CD4-positive, alpha-beta T cell treated with Interleukin-17A for 1 hour (primary cell): ENCODE measurements at places on chromosomes 11 and 22.

- DNase-seq, result no peak
Measured at GRCh38 chr22:30717952-30718351, 23.3 kb downstream of the OSBP2 start.

- DNase-seq, result no peak
Measured at GRCh38 chr11:104009744-104010143, 26.7 kb upstream of the DDI1 start.

- no peak for DNase-seq
Measured at GRCh38 chr22:19554834-19555404, 30.7 kb upstream of the CLDN5 start.

DNA sequence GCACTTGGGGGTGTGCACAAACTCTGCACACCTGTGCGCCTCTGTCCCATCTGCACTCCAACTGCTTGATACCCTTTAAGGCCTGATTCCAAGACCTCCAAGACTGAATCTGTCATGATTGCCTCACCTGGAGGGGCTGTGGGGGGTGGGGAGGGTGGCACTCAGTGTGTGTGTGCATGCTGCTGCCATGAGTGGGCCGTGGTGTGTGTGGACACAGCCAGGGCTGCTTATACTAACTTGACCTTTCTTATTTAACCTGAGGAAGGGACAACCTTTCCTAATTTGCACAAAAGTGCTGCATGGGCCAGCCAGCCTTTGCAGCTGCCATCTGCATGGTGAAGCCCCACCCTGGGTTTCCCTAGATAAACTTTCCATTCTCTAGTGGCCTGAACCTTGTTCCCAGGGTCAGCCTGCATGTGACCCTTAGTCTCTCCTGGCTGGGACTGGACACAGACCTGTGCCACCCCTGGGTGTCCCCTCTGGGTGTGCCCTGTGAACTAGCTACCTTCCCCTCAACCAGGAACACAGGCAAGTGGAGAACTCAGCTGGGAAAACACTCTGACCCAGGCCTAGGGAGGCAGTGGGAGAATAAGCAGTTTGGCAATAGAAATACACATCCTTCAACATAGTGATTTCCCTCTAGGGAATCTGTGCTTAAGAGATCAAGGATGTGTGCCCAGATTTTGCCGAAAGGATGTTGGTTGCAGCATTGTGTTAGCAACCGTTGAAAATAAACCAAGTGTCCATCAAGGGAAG lies 45.4 kb upstream of the DKK3 start:
- DNase-seq, result no peak

DNA sequence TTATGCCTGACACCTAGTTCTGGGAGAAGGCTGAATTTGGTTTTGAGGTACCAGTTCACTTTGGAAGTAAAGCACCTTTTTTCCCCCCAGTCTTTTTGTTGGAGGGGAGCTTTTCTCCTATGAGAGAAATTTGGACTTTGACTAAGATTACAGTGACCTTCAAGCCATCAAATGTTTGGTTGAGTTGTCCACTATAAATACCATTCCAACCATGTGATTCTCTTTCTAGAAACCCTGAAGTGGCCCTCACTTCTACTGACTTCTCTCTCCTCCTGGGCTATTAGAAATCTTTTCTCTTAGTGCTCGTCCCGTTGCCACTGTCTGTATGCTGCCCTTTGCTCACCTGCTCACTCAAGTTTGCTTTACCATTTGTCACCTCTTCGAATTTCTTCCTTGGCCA lies 82.6 kb downstream of the TEAD1 start:
- DNase-seq, result no peak

- DNase-seq, result no peak
Measured at GRCh38 chr22:27300536-27301285, 500.8 kb downstream of the MN1 start.

GRCh38 chr11:86802601-86803051 lies 2.3 kb downstream of the PRSS23 start:
- DNase-seq, result peak; percentile 29

GRCh38 chr11:134244593-134244992 lies 8.6 kb downstream of the THYN1 start:
- DNase-seq, result peak; percentile 38

DNA sequence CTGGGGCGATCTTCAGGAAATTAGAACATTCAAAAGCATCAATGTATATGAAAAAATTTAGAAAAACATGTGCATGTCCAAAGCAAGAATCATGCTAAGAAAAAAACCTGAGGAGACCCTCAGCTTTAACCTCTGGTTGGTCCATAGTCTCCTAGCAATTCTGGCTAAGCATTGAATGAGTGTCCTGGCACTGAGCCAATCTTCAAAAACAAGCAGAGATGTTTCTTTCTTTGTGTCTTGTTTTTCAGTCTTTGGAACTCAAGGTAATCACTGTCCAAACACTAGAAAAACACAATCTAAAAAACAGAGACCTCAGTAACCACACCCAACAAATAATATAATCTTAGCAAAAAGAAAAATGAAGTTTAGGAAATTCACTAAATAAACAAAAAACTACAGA lies 205.4 kb upstream of the CARD18 start:
- no peak for DNase-seq

DNA sequence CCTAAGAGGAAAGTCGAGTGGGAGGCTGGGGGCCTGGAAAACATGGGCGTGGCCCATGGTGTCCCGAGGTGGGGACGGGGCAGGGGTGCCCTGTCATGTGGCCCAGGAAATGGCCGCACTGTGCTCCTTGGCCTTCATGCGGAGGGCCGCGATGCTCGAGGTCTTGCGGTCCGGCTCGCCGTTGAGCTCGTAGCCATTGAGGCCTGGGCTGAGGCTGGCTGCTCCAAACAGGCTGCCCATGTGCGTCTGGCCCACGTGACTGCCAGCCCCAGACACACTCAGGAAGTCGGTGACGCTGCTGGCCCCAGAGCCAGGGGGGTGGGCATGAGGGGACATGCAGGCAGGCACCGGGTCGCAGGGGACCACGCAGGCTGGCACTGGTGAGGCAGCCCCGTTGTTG lies 45.2 kb downstream of the ALX4 start:
- DNase-seq, result no peak

GRCh38 chr11:75152651-75153427 lies 1.9 kb downstream of the SLCO2B1 start:
- DNase-seq, result no peak

- DNase-seq, result no peak
Measured at GRCh38 chr11:30893318-30893717, 307.2 kb upstream of the MPPED2 start.

- no peak for DNase-seq
Measured at GRCh38 chr22:20010307-20011122, 6.1 kb downstream of the ARVCF start.

- no peak for DNase-seq
Measured at GRCh38 chr11:121291319-121291718, 1.3 kb upstream of the SC5D start.

DNA sequence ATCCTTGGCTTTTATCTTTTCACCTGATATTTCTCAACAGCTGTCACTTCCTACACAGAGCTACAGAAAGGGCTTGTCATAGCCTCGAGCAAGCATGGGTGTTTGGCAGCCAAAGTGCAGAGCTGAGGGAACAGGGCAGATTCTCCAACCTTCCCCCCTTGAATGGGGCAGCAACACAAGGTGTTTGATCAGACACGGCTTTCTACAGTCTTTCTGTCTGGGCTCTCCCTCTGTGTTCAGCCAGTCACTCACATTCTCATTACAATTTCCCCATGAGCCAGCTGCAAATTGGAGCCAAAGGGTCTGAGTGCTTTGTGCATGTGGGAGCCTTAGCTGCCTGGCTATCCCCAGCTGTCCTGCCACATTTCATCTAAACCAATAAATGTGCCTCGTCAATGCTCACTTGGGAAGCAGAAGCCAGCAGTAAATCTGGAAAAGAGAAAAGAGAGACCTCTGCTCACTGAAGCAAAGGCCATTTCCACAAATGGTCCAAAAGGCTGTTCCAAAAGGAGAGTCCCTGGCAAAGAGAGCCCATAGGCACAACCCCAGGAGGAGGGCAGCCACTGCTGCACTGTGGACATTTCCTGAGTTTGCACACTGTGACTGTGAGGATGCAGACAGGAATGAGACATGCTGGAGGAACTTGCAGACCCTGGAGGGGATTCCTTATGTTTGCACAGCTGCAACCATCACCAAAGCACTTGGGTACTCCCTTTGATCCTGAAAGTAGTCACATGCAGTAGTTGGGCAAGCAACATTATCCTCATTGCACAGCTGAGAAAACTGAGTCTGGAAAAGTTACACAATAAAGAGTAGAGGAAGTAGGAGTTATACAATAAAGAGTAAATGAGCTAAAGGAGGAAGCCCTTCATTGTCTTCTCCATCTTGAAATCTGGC lies 186.8 kb downstream of the FAM181B start:
- DNase-seq, result no peak

- no peak for DNase-seq
Measured at GRCh38 chr11:69880041-69880825, 61.0 kb upstream of the FGF3 start.

DNA sequence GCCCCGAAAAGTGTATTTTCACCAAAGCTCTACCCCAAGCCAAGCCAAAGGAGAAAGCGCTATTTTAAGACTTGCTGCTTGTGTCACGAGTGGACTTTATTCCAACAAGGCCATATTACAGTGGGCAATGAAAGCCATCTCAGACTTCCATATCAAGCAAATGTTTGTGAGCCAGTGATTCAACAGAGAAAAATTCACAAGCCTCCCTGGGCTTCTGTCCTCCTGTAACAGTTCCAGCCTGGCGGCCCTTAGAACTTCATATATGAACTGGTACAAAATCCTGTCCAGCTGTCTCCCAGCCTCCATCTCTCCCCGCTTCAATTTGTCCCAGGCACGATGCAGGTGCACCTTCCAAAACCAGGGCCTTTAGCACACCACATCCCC lies 11.2 kb downstream of the LARGE1 start:
- DNase-seq, result no peak

DNA sequence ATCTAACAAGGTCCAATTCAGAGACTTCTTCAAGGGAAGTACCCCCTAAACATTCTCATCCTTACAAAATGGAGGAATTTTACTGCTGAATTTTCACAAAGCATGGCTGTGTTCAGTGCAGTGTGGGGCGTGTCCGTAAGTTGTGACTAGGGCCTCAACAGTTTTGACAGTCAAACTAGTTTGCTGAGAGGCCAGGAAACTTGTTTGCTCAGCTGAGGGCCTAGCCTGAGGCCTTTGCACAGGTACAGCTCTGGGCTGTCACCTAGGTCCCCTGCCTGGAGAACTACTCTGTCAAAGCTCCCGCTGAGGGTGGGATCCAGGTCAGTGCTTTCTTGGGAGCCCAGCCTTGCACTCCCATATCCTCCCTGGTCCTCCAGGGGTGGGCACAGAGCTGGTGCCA lies 27.9 kb downstream of the TCP11L1 start:
- DNase-seq, result no peak

GRCh38 chr11:92727769-92728168 lies 241.7 kb upstream of the MTNR1B start:
- no peak for DNase-seq

GRCh38 chr22:50732681-50733080 lies 5.3 kb upstream of the ACR start:
- DNase-seq, result no peak

DNA sequence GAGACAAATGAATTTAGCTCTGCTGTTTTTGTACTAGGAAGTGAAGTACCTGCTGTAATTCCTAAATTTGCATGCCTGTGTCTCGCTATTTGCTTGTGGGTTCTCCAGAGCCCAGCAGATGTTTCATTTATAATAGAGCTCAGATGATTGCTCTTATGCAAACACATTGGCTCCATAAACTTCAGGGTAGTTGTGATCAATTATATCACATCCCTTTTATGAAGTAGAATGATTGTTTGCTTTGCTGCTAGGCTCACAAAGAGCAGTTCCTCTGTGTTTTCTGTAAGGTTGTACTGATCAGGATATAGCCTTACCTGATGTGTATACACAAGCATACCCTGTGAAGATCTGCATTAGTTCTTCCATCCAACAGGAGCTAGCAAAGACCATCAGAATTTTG lies 64.1 kb downstream of the C11orf87 start:
- no peak for DNase-seq

DNA sequence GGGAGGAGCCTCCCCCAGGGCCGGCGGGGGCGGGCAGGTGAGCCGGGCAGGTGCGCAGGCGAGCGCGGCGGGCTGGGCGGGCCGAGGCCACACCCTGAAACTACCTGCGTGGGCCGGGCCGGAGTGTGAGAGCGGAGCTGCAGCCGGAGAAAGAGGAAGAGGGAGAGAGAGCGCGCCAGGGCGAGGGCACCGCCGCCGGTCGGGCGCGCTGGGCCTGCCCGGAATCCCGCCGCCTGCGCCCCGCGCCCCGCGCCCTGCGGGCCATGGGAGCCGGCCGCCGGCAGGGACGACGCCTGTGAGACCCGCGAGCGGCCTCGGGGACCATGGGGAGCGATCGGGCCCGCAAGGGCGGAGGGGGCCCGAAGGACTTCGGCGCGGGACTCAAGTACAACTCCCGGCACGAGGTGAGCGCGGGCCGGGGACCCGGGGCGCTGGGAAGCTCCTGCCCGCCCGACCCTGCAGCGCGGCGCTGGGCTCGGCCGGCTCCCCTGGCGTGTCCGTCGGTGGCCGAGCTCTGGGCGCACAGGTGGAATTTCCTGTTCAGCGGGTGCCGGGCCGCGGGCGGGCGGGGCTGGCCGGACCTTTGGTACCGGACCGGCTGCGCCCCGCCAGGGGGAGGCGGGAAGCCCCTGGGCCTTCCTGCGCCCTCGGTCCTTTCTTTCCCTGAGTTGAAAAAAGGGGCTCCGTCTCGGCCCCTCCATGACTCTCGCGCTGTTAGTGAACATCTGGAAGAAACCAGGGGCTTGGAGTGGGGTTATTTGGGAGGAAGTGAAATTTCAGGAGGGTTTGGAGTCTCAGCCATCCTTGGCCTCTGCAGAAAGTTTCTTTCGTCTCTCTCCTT lies at the start of gene ST14:
TSS of gene ST14 (plus strand) at position 126 of the 841 bp plus-strand sequence. CDS start at position 324, 198 bp downstream.
- no peak for DNase-seq

- DNase-seq, result no peak
Measured at GRCh38 chr11:106072804-106073203, 4.3 kb downstream of the KBTBD3 start.

GRCh38 chr22:36385491-36386350 lies 2.0 kb downstream of the MYH9 start:
- peak; percentile 60 for DNase-seq

DNA sequence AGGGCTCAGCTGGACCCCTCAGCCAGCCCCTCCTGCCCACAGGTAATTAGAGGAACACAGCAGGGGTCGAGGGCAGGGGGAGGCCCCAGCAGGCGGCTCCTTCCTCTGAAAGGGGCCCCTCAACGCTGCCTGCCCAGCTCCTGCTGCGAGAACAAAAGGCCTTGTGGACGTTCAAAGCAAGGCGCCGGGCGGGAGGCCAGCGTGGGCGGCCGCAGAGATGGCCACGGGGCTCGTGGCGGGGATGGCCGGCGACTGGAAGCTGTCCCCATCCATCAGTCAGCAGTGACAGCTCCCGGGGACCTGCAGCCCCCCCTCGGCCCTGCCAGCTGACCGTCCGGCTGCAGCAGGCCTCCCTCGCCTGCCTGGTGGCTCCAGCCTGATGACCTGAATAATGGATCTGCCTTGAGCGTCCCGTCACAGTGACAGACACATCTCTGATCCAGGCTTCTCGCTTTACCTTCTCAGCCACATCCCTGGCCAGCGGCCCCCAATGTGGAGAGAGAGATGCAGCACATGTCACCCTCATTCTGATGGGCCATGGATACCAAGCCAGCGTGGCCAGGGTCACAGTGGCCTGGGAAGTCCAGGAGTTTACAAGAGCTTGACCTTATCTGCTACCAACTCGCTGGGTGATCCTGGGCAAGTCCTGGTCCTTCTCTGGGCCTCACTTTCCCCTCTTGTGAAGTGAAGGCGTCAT lies 159.3 kb downstream of the MN1 start:
- no peak for DNase-seq
